ENCODE measurements at places on chromosomes 13 and 19.
A peak's percentile ranks its signal among the peaks of the same experiment; 100 is the strongest.

DNA sequence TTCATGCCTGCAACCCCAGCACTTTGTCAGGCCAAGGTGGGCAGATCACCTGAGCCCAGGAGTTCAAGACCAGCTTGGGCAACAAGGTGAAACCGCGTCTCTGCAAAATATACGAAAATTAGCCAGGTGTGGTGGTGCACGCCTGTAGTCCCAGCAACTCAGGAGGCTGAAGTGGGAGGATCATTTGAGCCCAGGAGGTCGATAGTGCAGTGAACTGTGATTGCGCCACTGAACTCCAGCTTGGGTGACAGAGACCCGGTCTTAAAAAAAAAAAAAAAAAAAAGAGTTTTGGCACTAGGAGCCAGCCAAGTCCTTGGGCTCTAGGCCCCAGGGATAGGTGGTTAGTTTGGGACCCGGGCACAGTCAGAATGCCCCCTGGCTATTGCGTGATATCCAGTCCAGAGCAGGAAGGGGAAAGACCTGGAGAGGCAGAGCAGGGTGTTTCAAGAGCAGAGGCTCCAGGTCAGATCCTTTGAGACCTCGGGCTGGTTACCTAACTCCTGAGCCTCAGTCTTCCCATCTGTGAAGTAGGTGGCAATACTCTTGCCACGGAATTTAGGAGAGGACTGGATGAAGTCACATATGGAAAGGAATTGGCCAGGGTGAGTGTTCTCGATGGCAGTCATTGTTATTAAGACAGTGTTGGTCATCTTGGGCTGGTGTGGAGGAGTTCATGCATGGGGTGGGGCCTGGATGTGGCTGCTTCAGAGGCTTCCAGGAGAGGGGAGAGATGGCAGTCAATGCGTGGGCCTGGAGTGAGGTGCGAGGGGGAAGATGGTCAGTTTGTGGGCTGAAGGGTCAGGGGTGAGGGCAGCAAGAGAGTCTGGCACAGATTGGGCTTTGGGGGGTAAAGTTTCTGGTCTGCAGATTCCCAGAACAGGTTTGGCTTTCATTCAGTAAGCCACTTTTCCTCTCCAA, 2.8 kb downstream of the PPP1R37 start:
- no peak for DNase-seq

DNA sequence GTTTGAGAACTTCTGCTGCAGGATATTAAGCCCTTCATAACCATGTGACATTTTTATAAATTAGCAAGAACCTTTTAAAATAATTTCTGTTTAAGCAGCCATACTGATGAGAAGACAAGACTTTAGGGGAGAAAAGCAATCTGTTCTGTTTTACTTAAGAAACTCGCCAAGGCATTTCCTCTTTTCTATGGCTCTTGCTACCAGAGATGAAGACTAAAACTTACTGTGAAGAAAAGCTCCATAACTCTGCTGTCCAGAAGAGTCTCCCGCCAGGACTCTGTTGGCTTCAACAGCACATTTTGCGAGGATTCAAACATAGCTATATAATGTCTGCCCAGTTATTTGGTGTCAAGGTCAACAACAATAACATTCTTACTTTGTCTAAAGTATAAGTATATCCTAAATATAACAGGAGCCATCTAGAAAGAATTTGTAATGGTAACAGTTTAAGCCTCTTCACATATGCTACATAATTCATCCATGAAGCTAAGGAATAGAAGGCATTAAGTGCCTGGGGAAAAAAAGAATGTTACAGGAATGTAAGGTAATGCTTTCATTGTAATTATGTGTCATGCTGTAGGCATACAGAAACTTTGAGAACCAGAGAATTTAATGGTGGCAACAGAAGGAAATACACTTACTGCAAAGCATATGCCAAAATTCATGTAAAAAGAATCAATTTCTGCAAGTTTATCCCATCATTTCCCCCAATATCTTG, 53.2 kb upstream of the EEF1AKMT1 start:
- peak; percentile 42 for DNase-seq

GRCh38 chr19:10338940-10339339, 484 bp downstream of the ICAM3 start:
- no peak for DNase-seq

DNA sequence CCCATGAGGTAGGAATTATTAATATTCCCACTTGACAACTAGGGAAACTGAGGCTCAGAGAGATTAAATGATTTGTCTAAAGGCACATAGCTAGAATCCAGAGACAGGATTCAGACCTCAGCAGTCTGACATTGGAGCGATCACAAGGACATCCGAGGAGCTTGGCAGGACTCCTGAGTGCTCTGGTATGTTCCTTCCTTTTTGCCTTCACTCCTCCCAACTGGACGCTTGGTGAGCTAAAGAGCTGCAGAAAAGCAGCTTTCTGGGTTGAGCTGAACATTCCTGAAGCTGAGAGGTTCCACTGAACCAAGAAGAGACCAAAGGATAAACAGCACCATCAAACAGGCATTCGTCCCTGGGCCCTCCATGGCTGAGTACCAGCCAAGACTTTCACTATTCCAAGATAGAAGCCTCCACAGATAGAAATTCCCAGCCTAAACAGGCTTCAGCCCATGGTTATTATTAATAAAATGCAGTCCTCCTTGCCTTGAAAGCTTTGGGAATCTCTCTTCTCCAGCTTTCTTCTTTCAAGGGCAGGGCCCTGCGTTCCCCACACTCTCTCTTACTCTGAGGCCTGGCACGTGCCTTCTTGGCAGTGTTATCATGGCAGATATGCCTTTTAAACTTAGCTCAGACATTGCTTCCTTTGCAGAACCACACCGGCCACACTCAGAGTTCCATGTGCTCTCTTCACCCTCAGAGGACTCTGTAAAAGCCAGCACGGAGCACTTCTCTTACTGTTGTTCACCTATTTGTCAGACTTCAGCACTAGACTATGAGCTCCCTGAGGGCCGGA, 97.1 kb downstream of the CYSLTR2 start:
- DNase-seq = no peak

DNA sequence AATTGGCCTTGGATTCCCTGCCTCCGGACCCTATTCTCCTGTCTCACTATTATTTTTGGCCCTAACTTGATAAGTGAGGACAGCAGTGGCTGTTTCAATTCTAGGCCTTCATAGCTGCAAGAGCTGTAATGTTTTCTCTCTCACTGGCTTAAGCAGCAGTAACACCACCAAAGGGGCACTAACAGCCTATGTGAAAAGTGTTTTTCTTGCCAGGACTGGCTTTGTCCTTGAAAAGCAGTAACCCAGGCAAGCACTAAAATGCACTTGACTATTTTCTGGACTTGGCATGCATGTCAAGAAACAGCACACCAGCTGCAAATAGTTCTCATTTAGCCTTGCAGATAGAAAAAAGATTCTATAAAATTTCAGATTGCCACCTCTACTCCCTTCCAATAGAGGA, 9.3 kb upstream of the FBXL3 start:
- DNase-seq = no peak

GRCh38 chr13:114285166-114285808, 3.9 kb downstream of the UPF3A start:
- DNase-seq = peak; percentile 17

GRCh38 chr19:35730326-35730725, 11.9 kb downstream of the IGFLR1 start:
- no peak for DNase-seq

GRCh38 chr13:100833427-100833826, 158.8 kb upstream of the TMTC4 start:
- DNase-seq = no peak

DNA sequence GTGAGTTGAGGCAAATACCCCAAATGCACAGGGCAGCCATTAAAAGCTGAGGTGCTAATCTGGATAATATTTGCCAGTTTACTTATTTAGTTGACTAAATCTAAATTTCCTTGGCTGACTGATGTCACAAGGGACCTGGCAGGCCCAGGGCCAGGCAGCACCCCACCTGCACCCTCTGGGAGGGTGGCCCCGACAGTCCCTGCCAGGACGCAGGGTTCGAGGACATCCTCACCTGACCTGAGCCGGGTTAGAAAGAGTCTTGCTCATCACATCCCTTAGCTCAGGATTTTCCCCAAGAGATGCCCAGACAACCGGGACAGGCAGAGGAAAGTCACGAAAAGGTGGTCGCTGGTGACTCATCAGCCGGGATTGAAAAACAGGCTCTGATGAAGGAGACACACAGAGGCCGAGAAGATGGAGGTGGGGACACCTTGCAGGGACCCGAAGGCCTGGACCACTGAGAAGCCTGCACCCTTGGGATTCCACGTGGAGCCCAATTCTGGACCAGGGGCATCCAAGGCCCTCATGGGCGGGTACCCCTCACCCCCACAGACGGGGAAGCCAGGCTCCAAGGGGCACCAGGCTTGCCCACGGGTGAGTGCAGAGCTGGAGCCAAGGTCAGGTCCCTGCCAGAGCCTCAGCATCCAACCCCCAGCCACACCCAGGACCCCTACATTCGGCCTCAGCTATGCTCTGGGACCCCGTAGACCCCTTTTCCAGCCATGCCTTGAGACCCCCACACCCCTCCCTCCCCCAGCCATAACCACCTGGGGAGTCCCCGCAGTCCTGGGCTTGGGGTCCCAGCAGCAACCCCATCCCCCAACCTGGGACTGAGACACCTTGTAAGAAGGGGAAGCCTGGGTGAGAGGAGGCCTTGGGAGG, 103.2 kb downstream of the SOX1 start:
- no peak for DNase-seq

GRCh38 chr13:72293206-72293605, 426.2 kb upstream of the DACH1 start:
- DNase-seq = no peak

DNA sequence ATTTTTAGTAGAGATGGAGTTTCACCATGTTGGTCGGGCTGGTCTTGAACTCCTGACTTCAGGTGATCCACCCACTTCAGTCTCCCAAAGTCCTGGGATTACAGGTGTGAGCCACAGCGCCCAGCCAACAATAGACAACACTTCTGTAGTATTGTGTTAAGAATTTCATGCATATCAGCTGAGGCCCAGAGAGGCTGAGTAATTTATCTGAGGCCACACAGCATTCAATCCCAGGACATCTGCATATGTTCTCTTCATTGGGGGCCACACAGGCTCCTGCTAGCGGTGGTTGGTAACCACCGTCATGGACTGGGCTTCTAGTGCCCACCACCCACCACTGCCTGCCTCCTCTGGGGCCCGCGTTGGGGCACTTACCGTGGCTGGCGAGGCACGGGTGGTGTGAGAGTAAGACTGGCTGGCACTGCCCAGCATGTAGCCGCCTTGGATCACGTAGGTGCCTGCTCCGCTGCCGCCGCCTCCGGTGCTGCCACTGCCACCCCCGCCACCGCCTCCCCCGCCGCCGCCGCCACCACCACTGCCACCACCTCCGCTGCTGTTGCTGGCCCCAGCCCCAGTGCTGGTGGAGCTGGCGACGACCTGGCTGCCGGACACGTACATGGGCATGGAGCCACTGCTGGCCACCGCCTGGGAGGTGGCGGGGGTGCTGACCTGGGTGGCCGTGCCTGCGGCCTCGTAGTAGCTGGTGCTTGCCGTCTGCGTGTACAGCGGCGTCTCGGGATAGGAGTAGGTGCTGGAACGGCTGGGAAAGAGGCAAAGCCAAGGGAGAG, 20.3 kb downstream of the DCAF15 start:
- DNase-seq = no peak

GRCh38 chr13:110475550-110476219, 85.8 kb downstream of the RAB20 start:
- DNase-seq = no peak

DNA sequence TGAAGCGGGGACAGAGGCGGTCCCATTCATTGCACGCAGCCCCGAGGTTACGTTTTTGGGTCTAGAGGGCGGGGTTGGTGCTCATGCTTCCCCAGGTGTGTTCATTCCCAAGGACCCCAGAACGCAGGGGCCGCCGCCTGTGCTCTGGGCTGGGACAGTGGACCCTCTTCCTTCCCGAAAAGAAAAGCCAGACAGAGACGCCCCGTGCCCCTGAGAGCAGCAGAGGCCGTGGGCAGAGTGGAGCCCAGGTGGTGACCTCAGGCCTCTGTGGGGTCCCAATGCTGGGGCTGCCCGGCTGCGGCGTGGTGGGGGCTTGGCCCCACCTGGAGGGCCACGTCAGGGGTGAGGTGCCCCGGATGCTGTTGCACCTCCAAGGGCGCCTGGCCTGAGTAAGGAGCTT, 15.4 kb downstream of the SGTA start:
- DNase-seq = no peak

DNA sequence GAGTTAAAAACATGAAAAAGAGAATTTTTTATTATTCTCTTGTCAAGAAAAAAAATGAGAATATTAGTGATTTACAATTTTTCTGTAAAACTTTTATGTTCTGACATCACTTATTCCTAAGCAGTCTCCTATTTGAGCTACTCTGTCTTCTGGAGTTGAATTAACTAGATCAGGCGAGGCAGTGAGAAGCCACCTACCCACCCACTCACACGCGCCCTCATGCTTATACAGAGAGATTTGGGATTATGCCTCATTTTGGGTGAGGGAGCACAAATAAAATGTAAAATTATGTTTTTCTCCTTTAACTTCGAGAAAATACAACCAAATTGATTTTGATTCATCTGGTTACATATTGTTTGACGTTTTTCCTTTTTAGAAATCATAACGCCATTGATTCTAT, 424.5 kb downstream of the ITGBL1 start:
- no peak for DNase-seq

- DNase-seq = no peak
Measured at GRCh38 chr13:44874886-44875630, 114.2 kb downstream of the NUFIP1 start.

DNA sequence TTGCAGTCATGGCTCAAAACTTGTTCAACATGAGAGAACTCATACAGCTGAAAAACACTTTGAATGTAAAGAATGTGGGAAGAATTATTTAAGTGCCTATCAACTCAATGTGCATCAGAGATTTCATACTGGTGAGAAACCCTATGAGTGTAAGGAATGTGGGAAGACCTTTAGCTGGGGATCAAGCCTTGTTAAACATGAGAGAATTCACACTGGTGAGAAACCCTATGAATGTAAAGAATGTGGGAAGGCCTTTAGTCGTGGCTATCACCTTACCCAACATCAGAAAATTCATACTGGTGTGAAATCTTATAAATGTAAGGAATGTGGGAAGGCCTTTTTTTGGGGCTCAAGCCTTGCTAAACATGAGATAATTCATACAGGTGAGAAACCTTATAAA, 20.1 kb downstream of the ZNF283 start:
- no peak for DNase-seq

- no peak for DNase-seq
Measured at GRCh38 chr13:107241381-107241780, 673.4 kb upstream of the ARGLU1 start.

GRCh38 chr13:30647824-30648521, 30.3 kb downstream of the USPL1 start:
- no peak for DNase-seq

- DNase-seq = peak; percentile 62
Measured at GRCh38 chr13:95494082-95494681, 58.3 kb upstream of the CLDN10 start.

- DNase-seq = no peak
Measured at GRCh38 chr19:42228641-42229040, 8.5 kb downstream of the ZNF526 start.

DNA sequence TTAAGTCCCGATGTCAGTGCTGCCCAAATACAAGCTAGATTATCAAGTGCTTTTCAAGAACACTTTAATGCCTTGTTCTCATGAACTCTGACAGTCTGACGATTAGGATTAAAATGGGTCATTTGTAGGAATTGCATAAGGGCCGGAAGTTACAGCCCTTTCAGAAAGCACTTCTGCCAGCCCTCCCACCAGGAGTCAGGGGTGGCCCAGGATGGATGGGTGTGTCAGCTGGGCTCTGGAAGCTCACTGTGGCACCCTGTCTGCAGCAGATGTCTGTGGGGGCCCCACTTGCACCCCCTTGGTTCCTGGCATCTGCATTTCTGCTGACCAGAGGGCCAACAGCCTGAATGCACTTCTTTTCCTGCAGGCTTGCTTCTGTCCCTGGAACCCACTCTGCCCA, 712.7 kb downstream of the UQCRFS1 start:
- no peak for DNase-seq
